ENCODE measurements at places on chromosomes 3 and 15. TPM values are rescaled to one million over a fixed set of nuclear protein-coding genes. Genes with fewer than 3 reads are reported as not detected.

FAM3D gene
- not detected for total RNA-seq

GOLGA8S gene
- total RNA-seq: not detected

WWTR1 gene
- 87.6 TPM for total RNA-seq

CCR4 gene
- total RNA-seq: 0.29 TPM

MAGEF1 gene
- 39.5 TPM for total RNA-seq

MAP6D1 gene
- total RNA-seq: 5.7 TPM

FBXL22 gene
- not detected for total RNA-seq

DNA sequence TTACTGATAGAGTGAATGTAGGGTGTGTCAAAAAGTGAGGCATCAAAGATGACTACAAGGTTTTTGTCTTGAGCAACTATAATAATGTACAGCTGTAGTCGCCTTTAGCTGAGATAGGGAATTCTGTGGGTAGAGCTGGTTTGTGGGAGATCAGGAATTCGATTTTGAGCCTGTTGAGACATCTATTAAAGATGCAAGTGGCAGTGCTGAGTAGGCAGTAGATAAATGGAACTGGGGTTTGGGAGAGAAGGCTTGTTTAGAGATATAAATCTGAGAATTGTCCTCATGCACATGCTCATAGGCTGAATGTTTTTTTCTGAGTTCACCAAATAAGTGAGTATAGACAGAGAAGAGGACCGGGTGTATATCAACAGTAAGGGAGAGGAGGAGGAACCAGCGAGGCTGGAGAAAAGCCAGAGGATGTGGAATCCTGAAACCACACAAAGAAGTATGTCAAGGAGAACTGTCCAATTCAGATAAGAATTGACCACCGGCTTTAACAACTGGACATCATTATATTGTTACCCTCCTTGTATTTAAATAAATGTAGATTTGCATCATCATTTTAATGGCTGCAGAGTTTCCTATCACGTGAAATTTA, 146.0 kb upstream of the TNIK start:
- no peak for DNase-seq

DNA sequence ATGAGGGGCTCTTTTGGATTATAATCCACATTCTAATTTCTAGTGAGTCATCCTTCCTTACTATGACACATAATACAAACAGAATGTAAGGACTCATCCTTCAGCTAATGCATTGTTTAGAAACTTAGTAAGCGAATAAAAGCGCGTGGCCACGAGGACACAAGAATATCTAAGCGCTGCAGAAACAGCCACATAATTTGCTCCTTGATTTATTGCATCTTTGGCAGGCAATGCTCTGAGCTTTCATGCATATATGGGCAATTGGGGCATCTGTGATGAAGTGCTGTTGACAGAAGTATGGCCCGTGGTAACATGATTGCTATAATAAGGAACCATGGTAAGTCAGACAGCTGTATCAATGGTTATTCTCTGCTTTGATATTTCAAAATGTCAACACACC, 191.3 kb upstream of the ZNF385D start:
- DNase-seq: no peak

DNA sequence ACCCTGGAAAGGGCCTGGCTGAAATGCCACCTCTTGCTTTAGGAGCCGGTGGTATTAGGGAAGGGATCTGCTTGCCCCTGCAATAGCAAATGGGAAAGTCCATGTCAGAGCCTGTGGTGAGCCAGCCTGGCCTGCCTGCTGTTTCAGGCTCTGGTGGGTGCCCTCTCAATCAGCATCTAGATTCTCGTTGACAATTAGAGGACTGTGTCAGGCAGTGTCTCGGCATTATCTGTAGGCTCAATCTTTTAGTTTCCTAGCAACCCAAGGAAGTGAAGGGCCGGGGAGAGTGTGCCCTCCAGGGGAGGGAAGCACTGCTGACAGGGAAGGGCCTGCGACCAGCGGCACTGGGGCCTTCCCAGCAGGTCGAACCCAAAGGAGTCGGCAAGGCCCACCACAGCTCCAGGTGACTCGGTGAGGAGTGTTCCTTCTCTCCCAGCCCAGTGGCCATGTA, 42.1 kb downstream of the TLE3 start:
- DNase-seq: no peak

DNA sequence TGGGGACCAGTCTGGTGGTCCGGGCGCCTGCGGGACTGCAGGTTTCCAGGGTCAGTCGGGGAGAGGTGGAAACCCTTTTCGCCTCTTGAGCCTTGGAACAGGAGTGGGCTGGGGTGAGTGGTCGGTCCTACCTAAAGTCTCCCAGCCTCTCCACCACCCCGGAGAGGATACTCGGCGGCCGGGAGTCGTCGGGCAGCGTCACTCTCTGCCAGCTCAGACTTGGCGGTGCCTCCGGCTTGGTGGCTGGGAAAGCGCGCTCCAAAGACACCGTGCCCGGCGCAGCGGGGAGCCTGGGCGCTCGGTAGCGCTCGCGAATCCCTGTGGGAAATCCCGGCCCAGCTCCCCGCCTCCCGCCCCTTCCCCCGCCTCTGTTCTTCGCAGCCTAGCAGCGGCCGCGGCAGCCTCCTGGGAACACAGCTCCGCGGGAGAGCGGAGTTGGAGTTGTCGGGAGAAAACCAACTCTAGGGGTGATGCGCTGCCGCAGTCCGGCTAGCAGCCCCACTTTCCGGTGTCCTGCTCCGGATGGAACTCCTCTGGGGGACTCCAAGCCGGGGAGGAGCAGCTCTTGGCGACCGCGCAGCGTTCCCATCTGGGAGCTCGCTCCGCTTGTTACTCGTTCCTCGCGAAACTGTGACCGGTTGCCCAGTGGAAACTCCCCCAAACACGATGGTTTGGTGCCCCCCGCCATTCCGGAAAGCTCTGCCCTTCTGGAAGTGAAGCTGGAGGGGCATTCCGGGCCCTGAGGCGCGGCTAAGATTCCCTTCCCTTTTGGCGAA, 1.4 kb downstream of the EPHB1 start:
- DNase-seq: no peak

DNA sequence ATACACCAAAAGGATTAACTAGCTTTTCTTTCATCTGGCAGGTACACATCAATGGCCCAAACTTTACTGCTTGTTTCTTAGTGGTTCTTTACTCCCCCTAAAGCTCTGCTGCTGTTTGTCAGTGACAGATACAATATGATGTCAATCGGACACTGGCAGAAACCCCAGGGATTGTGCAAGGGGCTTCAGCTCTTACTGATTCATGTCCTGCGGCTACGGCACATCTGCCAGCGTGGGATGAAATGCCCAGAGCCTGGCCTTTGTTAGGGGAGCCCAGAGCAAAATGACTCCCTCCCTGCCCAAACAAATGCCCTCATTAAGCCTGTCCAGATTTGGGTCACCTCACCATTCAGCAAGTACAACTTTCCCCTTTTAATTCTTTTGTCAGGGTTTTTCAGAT, 28.3 kb downstream of the SRP14 start:
- no peak for DNase-seq

DNA sequence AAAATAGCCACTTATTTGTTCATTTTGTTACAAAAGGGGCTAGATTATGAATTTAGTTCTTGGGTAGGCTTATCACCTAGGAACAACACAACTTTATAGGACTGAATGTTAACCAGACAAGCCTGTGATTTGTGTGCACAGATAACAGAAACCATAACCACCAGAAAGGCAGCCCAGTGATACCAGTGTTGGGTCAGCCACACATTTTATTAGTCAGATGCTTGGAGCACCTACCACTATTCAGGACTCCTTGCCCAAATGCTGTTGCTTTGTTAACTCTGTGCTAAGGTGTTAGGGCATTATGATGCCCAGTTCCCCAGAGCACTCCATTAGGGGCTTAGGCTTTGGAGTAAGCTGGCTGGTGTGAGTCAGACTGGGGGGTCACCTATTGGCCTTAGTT, 22.5 kb downstream of the PLCL2 start:
- DNase-seq: no peak

DNA sequence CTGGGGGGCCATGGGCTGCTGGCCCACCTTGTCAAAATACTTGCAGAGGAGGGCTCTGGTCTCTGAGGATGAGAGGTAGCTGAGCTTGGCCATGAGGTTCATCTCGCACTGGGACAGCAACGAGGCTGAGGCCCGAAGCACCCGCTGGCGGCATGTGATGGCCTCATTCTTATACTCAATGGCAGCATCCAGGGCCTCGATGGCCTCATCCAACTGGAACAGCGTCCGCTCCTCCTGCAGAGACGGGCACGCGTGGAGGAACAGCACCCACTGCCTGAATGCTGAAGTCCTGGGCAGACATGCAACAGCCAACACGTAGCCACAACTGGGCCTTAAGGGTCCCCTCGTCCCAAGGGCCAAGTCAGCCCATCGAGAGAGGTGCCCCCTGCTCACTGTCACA, 25.0 kb downstream of the KIF7 start:
- DNase-seq: no peak

- no peak for DNase-seq
Measured at GRCh38 chr3:99640214-99640851, 1.9 kb downstream of the COL8A1 start.

GRCh38 chr3:139303216-139303615, 40.6 kb upstream of the MRPS22 start:
- no peak for DNase-seq

GRCh38 chr15:52112203-52112750, 298 bp downstream of the BCL2L10 start:
- no peak for DNase-seq

GRCh38 chr3:128081846-128082245, 29.6 kb downstream of the SEC61A1 start:
- no peak for DNase-seq

All from SK-MEL-5 (cell line).